ENCODE measurements at places on chromosomes 1 and 21.

GRCh38 chr1:119286587-119287181 is 81.9 kb upstream of the HAO2 start:
- DNase-seq, result no peak

DNA sequence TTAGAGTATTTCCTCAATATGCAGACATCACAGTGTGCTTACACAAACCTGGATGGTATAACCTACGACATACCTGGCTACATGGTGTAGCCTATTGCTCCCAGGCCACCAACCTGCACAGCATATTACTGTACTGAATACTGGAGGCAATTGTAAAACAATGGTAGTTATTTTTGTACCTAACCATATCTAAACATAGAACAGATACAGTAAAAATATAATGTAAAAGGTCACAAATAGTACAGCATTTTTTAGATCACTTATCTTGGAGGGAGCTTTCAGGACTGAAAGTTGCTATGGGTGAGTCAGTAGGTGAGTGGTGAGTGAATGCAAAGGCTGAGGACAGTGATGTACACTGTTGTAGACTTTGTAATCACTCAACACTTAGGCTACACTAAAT is 492.3 kb downstream of the MRPL39 start:
- no peak for DNase-seq

DNA sequence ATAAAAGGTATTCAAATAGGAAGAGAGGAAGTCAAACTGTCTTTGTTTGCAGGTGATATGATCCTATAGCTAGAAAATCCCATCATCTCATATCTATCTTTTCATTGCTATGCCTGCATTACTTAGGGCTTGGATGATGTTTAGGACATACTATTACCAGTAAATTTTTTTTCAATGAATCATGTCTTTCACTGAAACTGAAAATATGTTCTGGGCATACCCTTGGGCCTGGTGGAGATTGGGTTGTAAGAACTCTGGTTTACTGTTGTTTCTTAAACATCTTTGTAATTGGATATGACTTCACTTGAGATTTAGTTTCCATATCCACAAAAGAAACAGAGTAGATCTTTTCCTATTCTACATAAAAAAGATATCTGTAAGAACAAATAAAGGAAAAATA is 502.2 kb upstream of the PRMT6 start:
- no peak for DNase-seq

DNA sequence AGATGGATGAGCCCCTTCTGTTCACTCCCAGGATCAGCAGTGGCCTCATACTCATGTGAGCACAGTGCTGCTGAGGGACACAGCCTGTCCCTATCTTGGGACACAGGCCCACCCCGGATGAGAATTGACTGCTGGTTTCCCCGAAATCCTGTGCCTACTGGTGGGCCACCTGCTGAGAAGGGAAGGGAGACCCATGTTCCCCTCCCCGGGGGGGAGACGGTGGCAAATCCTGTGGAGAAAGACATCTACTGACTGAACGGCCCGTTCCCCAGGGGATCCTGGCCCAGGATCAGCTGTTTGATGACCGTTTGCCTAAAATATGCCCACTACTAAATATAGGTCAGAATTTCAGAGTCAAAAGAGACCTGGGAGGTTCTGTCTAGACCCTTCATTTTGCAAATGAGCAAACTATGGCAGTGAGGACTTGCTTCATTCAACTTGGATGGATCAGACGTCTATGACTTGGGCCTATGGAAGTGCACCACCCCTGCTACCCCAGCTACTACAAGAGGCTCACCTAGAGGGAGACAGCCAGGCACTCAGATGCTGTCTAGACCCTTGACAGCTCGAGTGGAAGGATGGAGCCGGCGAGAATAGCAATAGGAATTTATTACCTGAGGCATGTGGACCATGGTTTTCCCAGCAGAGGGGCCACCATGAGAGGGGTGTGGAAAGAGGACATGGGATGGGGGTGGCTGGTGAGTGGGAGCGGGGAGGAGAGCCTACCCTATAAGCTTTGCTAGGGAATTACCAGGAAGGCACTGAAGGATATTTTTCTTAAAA is 15.6 kb upstream of the THEMIS2 start:
- DNase-seq, result no peak

- no peak for DNase-seq
Observed at GRCh38 chr1:72846476-72847278, 564.3 kb upstream of the NEGR1 start.

GRCh38 chr21:14538483-14538882 is 7.6 kb downstream of the SAMSN1 start:
- no peak for DNase-seq

DNA sequence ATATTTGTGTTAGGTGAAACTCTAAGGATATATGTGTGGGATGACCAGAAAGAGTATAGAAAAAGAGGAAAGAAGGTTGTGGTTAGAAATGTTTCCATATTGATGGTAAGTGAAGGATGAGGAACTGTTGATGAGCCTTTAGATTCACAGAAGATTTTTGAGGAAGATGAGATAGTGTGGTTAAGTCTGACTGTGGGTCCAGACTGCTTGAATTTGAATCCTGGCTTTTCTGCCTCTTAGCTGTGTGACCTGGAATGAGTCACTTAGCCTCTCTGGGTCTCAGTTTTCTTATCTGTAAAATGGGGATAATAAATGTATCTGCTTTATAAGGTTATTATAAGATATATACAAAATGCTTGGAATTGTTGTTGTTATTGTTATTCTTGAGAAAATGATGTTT is 27.5 kb downstream of the RGL1 start:
- DNase-seq, result no peak

GRCh38 chr1:189929501-189930099 is 548.1 kb downstream of the BRINP3 start:
- DNase-seq, result no peak

GRCh38 chr1:3821004-3821403 is 24.7 kb upstream of the LRRC47 start:
- DNase-seq, result no peak
